NCI-H1105 treated with DMSO at 0.1 percent for 48 hours (cell line): ENCODE measurements at places on chromosomes 2 and 18.

DNA sequence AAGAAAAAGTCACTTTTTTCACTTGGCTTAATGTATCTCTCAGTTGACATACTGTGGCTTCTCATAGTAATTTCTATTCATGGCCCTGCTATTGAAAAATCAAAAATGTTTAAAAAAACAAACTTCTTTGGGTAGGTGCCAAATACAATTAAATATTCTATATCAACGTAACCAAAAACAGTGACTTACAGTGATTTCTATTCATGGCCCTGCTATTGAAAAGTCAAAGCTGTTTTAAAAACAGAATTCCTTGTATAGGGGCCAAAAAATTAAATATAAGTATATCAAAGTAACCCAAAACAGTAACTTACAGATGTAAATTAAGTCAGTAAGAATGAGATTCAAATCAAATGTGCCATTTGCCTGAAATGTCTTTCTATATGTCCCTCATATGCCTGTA, 31.4 kb upstream of the CD302 start:
- DNase-seq = no peak

GRCh38 chr2:76958749-76959148, 563.4 kb downstream of the LRRTM4 start:
- no peak for DNase-seq

DNA sequence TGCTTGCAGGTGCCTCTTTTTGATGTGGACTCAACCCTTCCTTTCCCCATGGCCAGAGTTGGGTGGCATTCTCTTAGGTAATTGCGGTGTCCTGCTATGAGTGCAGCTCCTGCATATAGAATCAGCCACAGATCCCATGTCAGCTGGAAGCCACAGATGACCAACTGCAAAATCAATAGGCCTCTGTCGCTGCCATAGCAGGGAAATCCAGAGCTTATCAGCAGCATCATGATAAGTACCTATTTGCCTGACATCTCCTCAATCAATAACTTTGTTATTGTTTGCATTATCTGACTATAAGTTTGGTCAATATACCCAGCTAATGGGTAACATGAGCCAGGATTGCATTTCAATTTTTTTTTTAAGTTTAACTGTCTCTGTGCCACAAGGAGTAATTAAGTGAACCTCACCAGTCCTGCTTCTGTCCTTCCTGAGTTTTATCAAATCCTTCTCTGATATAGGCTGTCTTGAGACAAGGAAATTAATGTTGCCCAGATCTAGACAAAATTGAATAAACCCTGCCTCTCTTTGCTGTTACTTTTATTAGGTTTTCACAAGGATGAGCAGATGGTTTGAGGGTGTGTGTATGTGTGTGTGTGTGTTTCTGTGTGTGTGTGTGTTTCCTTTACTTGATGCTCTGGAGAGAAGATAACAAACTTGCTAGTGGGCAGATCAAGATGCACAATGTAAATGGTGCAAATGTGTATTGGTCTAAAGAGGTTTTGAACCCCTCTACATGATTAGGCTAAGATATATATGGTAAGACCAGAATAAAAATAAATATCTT, 59.6 kb upstream of the CREB1 start:
- no peak for DNase-seq

- no peak for DNase-seq
Observed at GRCh38 chr2:206435742-206436141, 7.6 kb upstream of the ADAM23 start.

DNA sequence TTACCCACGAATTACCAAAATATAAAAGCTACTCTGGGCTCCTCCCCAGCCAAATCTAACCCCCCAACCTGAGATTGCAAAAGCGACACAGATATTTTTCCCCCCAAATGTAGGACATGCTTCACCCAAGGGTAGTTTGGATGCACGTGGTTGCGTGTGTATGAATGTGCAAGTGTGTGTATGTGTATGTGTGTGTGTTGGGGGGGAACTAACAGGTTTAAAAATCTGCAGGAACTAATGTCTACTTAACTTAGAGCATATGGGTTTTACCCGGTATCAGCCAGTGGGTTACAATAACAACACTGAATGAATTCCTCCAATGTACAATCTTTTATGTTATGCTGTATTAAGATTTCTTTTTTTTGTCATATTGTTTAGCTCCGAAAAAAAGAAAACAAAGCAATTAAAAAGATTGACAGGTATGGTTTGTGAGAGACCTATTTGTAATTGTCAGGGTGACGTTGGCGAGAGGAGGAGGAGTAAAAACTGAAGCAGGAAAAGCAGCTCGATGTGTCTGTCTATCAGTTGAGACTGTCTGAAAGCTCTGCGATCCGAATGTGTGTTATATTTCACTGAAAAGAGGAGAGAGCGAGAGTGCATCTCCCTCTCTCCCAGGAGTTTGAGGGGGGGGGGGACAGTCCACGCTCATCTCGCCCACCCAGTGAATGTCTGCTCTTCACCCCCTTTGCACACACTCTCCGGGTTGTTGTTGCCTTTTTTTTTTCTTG, at the start of gene TSHZ1:
Gene TSHZ1 (plus strand): TSS at position 524 of the 728 bp plus-strand sequence. CDS start 1,080 bp downstream, outside the sequence.
- peak; percentile 90 for DNase-seq

- DNase-seq = no peak
Observed at GRCh38 chr18:21490748-21491147, 109.8 kb downstream of the ESCO1 start.

DNA sequence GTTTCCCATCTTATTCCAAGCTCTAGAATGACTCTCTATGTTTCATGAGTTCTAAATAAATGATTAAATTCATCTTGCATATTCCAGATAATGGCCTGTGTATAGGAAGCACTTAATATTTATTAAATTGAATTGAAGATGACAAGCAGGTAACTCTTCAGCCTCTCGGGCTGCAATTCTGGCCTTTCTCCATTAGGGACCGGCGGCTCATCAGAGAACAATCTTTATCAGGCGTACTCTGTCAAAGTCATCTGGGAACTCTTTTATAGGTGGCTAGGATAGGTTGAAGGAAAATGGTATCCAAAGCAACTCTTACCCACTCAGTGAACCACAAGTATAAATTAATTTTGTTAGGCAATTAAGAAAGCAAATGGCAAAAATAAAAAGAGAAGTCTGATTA, 308.5 kb downstream of the NOL4 start:
- no peak for DNase-seq

- DNase-seq = no peak
Observed at GRCh38 chr2:27128668-27129571, 5.3 kb downstream of the ABHD1 start.

DNA sequence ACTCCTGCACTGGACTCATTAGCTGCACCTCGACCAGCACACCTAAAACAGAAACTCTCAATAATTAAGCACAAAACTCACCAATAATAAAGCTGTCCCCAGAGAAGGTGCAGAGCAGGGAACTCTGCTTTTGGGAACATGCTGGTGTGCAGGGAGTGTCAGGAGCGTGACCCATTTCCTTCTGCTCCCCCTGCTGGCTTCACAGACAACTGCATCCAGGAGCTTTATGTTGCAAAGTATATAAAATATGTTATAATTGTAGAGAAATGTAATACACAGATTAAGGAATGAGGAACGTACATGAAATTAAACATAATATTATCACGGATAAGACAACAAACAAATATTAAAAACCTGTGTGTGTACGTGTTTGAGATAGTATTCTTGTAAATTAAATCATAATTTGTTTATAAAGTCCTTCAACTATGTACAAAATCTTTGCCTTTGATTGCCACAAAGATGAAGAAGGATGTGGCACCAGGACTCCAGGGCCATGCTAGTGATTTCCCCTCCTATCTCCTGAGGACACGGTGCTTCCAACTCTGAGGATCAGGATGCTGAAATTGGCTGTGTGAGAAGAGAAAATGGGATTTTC, 68.6 kb upstream of the MAL start:
- DNase-seq = peak; percentile 15
